Stromal cell of bone marrow (primary cell): ENCODE measurements at places on chromosomes 4 and X.

DNA sequence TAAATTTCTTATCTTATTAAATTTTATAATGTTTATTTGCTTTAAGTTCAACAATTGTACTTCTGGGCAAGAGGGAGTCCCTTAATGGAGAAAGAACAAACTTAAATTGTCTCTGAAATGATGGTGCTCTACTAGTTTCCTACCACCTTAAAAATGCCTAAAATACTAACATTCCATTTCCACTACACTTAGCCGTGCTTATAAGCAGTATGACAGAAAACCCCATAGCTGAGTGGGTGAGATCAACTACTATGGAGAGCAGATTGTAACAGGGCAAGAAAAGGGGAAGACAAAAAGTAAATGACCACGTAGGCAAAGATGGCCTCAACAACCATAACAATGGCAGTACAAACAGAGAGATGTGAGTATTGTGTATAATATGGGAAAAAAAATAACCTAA lies 35.0 kb downstream of the RFC1 start:
- no peak for DNase-seq

DNA sequence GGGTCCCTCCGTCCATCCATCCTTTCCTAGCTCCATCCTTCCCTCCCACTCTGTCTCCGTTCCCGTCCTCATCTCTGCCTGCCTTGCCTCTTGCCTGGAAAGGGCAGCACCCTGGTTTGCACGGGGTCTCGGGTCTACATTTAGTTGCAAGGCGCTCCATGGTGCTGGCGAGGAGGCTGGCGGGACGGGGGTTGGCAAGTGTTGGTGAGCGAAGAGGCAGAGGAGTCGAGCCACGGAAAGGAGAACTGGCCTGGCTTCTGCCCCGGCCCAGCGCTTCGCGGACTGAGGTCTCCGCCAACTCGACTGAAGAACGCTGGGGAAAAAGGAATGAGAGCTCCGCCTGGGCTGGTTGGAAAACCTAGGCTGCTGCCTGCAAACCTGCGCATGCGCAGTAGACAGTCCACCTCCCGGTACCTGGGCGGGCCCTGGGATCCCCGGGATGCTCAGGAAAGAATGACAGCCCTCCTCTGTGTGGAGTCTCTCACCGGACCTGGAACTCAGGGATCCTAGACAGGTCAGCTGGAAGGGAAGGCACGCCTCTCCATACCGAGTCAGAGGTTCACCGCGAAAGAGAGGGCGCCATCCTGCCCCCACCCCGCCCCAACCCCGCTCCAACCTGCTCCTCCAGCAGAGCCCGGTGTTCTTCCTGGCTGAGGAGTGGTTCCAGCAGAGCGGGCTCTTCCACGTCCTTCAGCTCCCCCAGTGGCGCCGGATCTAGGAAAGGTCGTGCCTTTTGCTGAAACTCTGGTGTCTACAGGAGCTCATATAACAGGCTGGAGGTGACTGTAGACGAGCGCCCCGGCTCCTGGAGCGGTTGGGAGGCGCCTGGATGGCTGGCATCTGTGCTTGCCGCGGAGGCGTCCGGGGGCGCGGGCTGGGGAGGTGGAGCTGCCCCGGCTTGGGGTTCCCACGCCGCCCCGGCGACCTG lies 6.0 kb downstream of the FRG2 start:
- no peak for DNase-seq

GRCh38 chrX:40279762-40280161 lies 182.0 kb upstream of the BCOR start:
- no peak for DNase-seq

DNA sequence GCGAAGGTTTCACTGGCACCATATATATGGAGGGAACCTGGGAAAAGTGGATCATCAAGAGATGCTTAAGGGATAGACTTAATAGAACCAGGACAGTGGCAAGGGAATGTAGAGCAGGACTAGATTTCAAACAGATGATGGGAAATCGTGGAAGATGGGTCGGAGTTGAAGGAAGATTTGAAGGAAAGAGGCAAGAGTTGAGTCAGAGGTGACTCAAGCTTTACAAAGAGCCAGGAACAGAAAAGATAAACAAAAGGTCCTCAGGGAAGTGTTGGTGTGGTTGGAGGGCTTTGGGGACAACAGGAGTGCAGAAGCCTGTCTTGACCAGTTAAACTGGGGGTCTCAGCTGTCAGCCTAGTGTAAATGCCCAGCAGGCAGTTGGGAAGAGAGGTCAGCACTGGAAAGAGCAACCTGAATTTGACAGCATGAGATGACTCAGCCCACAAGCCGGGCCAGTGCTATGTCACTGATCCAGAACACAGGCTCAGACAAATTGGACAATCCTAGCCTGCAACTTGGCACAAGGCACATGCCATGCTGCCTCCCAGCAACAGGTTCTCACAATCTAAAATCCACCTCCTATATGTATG lies 230.5 kb downstream of the IDS start:
- peak; percentile 31 for DNase-seq

DNA sequence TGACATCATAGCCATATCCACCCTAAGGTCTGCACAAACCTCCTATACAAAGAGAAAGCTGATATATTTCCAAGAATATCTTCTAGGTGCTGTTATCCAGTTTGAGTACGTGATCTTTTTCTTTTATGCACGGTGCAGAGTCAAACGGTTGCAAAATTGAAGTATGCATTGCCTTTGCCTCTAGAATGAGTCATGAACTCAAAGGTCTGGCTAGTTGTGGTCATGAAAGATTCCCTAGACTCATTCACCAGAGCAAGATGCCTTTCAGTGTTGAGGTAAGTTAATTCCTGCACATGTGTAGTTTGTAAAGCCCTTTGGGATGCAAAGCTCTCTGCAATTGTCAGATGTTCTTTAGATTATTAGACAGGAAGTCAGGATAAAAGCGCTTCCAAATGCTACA lies 704.4 kb downstream of the PCDH19 start:
- no peak for DNase-seq

DNA sequence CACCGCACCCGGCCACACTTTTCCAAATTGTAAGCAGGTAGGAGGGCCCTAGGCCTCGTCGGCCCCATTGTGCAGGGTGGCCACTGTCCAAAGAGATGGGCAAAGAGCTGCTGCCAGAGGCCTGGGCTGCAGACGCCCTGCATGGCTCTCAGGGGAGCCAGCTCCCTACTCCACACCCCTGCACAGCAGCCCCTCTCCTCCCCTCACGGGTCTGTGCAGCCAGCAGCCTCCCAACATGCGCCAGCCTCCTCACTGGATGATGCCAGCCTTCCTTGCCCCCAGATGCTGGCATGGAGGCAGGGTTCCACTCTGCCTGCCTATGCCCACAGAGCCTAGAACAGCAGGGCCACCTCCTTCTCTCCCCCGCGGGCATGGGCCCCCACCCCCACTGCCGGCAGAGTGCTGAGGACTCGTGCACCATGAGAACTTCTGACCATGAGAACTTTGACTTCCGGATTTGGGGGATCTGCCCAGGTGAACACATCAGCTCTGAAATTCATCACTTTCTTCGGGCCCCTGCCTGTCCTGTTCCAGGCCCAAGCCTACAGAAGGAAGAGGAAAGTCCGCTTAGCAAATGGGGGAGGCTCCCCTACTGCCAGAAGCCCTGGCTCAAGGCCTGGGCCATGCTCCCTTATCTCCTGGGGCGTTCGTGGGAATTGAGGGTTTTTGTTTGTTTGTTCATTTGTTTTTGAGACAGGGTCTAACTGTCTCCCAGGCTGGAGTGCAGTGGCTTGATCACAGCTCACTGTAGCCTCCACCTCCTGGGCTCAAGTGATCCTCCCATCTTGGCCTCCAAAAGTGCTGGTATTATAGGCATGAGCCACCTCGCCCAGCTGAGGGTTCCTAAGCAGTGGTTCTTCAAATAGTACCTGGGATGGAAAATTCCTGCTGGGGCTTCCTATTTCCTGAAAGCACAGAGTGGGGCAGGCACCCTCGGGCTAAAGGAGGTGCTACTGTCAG lies 8.0 kb downstream of the IRAK1 start:
- DNase-seq: no peak

DNA sequence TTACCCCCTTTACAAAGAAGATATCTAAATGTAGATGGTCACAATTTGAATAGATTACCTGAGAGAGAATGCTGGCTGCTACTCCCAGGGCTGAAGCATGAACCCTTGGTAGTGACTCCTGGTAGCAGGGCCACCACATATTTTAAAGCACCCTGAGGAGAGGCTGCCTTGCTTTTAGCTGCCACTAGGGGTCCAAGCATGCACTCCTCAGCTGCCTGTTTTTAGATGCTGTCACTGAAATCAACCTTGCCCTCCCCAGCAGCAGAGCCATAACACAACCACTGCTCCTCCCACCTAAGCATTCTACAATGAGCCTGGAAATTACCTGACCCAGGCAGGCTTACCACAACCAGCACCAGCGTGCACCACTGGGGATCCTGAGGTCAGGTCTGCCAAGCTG lies 850.9 kb downstream of the FAM133A start:
- DNase-seq: no peak

DNA sequence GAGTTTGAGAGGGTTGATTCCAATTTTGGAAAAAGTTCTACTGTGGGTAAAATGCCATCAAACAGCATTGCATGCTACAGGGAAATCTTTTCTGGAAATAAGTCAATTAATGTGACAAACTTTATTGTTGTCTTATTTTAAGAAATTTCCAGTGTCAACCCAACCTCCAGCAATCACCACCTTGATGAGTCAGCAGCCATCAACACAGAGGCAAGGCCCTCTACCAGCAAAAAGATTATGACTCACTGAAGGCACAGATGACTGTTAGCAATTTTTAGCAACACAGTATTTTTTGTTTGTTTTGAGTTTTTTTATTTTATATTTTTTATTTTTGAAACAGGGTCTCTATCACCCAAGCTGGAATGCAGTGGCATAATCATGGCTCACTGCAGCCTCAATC lies 165.4 kb upstream of the C1QTNF7 start:
- no peak for DNase-seq

- DNase-seq: no peak
Observed at GRCh38 chrX:107610667-107611066, 17.6 kb upstream of the PRPS1 start.

DNA sequence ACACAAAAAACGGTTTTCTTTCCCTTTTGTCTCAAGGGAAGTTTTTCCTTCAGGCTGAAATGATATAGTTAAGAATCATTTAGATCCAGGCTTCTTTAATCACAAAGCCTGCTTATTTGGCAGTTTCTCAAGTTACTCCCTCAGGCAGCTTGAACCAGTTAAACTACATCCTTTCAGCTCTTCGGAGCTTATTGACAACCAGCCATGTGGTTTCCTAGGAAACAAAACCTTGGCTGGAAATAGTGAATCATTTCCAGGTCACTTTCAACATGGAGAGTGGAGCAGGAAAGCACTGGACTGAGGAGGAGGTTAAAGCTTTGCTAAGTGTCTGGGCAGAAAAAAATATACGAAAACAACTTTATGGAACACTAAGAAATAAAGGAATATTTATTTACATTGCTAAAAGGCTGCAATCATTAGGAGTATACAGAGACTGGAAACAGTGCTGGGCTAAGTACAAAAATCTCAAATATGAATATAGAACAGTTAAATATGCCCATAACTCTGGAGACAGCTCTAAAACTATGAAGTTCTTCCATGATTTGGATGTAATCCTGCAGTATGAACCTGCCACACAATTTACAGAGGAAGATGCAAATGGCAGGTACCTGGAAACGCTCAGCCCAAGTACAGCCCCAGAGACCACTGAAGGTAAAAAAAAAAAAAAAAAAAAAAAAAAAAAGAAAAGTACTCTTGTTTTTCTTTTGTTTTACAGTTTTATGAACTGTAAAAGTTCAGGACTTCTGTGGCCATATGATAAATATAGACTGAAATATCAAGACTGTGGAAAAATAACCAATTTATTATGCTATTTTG lies 23.2 kb upstream of the AASDH start:
- peak; percentile 99 for DNase-seq
